Kidney (tissue), 22 donors: ENCODE measurements at places on chromosomes 6 and 20. TPM values are rescaled to one million over a fixed set of nuclear protein-coding genes. Genes with fewer than 3 reads are reported as not detected.

- DNase-seq: no peak
Measured at GRCh38 chr20:62428002-62428372, 648 bp upstream of the RBBP8NL start.

GRCh38 chr20:63482021-63482587 lies 9.6 kb upstream of the KCNQ2 start:
- no peak for DNase-seq

GRCh38 chr20:63885264-63886053 lies 9.5 kb upstream of the DNAJC5 start:
- no peak for DNase-seq

DNA sequence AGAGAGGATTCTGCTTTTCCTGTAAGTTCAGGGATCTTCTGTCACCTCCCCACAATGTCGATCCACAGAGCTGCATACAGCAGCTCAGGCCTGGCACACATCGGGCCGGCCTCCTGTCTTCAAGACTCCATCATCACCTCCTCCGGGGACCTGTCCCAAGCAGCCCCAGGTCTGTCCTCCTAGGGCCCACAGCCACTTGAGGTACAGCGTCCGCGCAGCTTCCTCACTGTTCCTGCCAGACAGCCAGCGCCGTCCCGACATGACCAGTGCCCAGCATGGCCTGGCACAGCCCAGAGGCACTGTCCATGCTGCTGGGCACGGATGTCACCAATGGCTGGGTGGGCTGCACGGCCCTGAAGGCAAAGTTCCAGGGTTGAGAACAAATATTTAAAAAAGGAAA lies 101.6 kb downstream of the DLL1 start:
- DNase-seq: no peak

DNA sequence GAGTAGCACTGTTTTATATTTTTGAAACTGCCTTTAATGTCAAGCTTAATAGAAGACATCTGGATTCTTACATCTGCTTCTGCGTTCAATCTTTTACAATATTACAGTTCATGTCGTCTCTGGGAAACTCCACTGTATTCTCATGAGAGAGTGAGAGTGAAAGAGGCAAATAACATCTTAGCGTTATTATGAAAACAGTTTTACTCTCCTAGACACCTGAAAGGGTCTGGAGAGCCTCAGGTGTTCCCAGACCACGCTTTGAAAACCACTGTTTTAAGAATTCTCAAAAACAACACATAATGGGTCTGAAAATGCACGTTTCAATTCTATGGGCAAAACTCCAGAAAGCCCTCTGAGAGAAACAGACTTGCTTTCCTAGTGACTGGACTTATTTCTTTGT lies 63.3 kb downstream of the ARHGAP18 start:
- no peak for DNase-seq

The PSMA7 gene
- 190 TPM for total RNA-seq

The LY6G6D gene
- not detected for total RNA-seq
